CD8-positive, alpha-beta memory T cell (primary cell): ENCODE measurements at places on chromosomes 7 and 10. TPM values are rescaled to one million over a fixed set of nuclear protein-coding genes. Genes with fewer than 3 reads are reported as not detected.

- no peak for DNase-seq
Observed at GRCh38 chr7:55472928-55473725, 99.2 kb downstream of the VOPP1 start.

GRCh38 chr7:116490351-116490750 lies 9.2 kb upstream of the CAV2 start:
- DNase-seq, result no peak

TMEM236 gene
- polyA plus RNA-seq, result not detected

ASB4 gene
- polyA plus RNA-seq, result not detected

GRCh38 chr7:65239324-65239706 lies 134.3 kb upstream of the ZNF92 start:
- DNase-seq, result no peak

DDIT4 gene
- 183 TPM for polyA plus RNA-seq

EGR2 gene
- not detected for polyA plus RNA-seq

GRCh38 chr10:124465003-124465776 lies 3.6 kb downstream of the LHPP start:
- peak; percentile 21 for DNase-seq

SPDYE16 gene
- 0.13 TPM for polyA plus RNA-seq

- DNase-seq, result no peak
Observed at GRCh38 chr7:17631061-17631460, 309.2 kb downstream of the SNX13 start.

ZNF138 gene
- 10.7 TPM for polyA plus RNA-seq

DNA sequence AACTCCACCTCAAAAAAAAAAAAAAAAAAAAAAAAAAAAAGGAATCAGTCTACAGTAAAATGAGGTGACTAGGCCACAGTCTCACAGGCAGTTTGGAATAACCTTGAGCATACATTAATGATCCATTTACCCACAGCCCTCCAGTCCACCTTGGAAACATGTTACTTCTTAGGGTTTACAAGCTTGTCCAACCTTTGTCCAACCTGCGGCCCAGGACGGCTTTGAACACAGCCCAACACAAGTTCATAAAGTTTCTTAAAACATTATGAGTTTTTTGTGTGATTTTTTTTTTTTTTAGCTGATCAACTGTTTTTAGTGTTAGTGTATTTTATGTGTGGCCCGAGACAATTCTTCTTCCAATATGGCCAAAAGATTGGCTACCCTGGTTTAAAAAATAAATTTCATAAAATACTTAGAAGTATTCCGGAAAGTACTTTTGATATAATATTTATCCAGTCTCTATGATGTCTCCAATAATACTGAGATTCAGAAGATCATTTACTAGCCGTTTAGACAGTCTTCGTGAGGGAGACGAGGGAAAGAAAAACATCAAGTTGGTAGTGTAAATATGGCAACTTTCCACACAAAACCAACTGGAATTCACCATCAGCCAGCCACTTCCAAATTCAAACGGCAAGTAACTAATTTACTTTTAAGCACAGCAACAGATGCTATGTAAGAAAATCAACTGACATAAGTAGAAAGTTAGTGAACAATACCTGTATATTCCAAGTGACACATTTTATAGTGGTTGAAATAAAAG lies 9.9 kb downstream of the BAZ1B start:
- no peak for DNase-seq

TEX36 gene
- polyA plus RNA-seq, result not detected

GRCh38 chr10:89707372-89707771 lies 6.0 kb downstream of the KIF20B start:
- DNase-seq, result no peak

DNA sequence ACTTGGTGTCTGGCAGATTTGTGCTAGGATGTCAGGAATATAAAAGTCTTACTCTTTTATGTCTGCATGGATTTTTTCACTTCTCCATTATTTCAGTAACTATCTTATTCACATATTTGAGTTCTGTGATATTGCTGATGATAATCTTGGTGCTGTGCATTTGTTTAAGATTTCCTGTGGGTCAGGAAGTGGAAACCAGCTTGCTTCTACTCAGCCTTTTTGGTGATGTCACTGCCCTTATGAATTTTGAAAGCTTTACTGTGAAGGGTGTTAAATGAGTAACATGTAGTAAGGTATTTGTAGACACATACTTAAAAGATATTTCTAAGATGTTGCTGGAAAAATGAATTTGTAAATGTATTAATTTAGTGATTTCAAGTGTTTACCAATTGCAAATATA lies 69.5 kb upstream of the VOPP1 start:
- no peak for DNase-seq

TRIM50 gene
- not detected for polyA plus RNA-seq

- no peak for DNase-seq
Observed at GRCh38 chr10:43479275-43479674, 42.4 kb downstream of the ZNF487 start.

GRCh38 chr7:101465576-101466196 lies 103.0 kb downstream of the COL26A1 start:
- peak; percentile 4 for DNase-seq

DNA sequence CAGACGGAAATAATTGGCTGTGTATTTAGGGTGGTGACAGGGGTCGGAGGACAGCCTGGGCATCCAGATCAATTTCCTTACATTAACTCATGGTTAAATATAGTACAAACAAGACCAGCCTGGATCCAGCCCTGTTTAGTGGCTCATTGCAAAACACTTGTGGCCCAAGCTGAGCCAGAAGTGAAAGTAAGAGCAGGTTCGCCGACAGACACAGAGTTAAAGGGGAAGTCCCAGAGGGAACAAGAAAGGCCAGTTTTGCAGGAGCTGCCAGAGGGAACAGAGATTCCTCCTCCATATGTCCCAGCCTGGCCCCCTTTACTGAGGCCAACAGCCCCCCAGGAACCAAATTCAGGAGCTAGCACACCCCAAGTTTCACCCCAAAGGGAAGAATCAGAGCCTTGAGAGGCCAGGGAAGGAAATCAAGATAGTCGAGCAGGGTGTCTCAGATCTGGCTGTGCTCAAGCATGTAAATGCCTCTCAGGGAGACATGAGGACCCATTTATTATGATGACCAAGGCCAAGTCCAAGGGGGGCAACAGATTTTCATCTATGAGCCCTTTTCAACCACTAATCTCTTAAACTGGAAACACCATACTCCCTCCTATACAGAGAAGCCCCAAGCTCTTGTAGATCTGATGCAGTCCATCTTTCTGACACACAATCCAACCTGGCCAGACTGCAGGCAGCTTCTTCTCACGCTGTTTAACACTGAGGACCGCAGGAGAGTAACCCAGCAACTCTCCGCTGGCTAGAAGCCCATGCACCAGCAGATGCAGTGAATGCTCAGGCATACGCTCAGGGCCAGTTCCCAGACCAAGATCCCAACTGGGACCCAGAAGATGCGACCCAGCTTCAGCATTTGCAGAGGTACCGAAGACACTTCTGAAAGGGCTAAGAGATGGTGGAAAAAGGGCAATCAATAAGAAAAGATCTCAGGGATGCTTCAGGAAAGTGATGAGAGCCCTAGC lies 15.9 kb upstream of the ADCK2 start:
- DNase-seq, result no peak

GRCh38 chr10:4781955-4782354 lies 44.1 kb upstream of the AKR1E2 start:
- DNase-seq, result no peak

PAPSS2 gene
- 0.08 TPM for polyA plus RNA-seq

GRCh38 chr7:90433221-90433620 lies 30.0 kb downstream of the CLDN12 start:
- DNase-seq, result no peak

DNA sequence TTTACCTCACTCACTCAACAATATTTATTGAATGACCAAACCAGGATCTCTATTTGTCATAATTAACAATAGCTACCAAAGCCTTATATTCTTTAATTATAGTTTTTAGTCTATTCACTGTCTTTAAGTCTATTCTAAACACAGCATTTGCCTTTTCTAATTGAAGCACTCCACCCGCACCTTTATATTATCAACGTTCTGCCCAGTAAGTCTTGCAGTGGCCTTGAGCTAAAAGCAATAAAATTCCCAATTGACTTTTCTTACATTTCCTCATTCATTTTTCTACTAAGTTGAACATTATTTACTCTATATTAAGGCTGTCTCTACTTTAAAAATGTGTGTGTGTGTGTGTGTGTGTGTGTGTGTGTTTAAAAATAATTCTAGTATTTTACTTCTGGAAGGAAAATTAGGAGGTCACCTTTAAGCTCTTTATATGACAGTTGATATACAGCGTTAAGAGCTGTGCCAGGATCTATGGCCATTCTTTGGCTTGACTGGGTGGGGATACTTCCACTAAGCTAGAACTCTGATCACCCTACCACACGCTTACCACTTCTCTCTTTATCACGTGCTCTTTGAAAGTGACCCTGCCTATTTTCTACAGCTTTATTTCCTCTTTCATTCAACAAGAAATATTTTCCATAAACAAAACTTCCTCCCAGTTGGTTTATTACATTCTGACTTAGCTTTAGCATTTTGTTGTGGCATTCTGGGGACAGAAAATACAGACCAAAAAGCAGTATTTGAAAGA lies 8.8 kb downstream of the PAPSS2 start:
- DNase-seq, result no peak

DNA sequence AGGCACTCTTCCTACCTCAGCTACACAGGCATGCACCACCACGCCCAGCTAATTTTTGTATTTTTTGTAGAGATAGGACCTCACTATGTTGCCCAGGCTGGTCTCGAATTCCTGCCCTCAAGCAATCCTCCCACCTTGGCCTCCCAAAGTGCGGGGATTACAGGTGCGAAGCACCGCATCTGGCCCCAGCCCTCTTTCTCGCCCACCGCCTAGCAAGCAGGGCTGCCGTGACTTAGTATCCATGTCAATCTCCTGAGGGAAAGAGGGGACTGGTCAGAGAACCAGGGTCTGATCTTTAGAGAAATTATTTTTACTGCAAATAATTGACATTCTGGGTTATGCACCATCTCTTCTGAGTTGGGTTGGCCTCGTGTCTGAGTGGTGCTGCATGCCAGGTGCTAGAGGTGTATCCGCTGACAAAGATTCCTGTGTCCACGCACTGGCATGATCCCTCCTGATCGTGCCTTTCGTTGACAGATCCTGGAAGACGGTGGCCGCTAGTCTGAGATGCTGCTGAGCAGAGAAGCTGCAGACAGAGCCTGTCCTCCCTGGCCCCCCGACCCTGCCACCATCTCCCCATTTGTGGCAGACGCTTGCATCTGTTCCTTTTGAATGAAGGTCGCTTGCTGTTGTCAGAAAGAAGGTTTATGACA lies 22.7 kb downstream of the WIPI2 start:
- no peak for DNase-seq

DNA sequence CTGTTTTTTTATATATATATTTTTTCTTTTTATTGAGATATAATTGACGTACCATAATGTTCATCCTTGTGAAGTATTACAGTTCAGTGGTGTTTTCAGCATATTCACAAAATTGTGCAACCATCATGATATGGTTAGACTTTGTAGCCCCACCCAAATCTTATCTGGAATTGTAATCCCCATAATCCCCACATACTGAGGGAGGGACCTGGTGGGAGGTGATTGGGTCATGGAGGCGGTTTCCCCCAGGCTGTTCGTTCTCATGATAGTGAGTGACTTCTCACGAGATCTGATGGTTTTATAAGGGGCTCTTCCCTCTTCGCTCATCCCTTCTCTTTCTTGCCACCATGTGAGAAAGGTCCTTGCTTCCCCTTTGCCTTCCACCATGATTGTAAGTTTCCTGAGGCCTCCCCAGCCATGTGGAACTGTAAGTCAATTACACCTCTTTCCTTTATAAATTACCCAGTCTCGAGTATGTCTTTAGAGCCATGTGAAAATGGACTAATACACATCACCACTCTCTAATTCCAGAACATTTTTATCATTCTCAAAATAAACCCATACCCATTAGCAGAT lies 73.9 kb upstream of the SMNDC1 start:
- no peak for DNase-seq
